CD4-positive, alpha-beta T cell treated with Interleukin-10 for 1 hour (primary cell): ENCODE measurements at places on chromosomes 11 and 22.

GRCh38 chr11:27754035-27755017 is 54.1 kb upstream of the BDNF start:
- no peak for DNase-seq

DNA sequence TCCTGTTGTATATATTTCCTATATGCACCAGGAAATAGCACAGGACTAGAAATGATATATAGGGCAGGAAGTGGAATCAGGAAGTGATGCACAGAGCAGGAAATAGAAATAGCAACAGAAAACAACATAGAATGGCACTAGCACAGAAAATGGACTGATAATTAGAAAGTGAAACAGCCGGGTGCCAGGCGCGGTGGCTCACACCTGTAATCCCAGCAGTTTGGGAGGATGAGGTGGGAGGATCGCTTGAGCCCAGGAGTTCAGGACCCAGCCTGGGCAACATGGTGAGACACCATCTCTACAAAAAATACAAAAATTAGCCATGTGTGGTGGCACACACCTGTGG is 10.0 kb upstream of the RELT start:
- peak; percentile 67 for DNase-seq

- DNase-seq, result no peak
Measured at GRCh38 chr11:20036626-20037335, 123.5 kb downstream of the DBX1 start.

GRCh38 chr11:132490978-132491377 is 1041.3 kb downstream of the OPCML start:
- DNase-seq, result no peak

GRCh38 chr22:44406341-44407170 is 91.5 kb downstream of the RTL6 start:
- DNase-seq, result no peak

- DNase-seq, result no peak
Measured at GRCh38 chr22:37012262-37012904, 6.9 kb downstream of the TST start.

GRCh38 chr22:39946503-39947219 is 13.5 kb upstream of the TMA7B start:
- DNase-seq, result no peak

GRCh38 chr11:61700212-61700611 is 20.0 kb downstream of the DAGLA start:
- no peak for DNase-seq

DNA sequence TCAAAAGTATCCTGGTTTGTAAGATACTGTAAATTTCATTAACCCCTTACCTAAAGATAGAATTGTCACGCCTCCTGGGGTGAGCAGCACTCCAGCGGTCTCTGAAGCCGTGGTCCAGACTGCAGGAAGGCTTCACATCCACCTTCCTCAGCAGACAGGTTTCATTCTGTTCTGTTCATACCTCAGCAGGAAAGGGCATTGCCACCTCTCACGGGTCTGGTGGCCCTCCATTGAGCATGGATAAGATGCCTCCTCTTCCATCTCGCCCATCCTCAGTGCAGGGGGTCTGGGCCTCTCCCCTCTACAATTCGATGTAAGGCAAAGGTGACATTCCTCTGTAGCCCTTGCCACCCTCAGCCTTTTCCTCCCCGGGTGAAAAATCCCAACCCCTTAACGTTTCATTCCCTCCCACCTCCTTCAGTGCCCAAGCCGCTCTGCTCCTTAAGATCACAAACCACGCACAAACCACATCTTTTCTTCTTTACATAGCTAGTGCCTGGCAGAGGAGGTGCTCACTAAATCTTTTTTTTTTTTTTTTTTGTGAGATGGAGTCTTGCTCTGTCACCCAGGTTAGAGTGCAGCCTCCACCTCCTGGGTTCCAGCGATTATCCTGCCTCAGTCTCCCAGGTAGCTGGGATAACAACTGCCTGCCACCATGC is 28.5 kb downstream of the RPUSD4 start:
- DNase-seq, result no peak

- DNase-seq, result peak; percentile 6
Measured at GRCh38 chr11:8219257-8220021, 44.2 kb downstream of the LMO1 start.

GRCh38 chr11:1073851-1074243 is 827 bp upstream of the MUC2 start:
- no peak for DNase-seq

GRCh38 chr11:113073290-113073953 is 112.2 kb downstream of the NCAM1 start:
- no peak for DNase-seq

GRCh38 chr22:46072981-46073682 is 77.2 kb upstream of the PPARA start:
- DNase-seq, result no peak

- no peak for DNase-seq
Measured at GRCh38 chr11:39678996-39679395, 1780.5 kb downstream of the LRRC4C start.

DNA sequence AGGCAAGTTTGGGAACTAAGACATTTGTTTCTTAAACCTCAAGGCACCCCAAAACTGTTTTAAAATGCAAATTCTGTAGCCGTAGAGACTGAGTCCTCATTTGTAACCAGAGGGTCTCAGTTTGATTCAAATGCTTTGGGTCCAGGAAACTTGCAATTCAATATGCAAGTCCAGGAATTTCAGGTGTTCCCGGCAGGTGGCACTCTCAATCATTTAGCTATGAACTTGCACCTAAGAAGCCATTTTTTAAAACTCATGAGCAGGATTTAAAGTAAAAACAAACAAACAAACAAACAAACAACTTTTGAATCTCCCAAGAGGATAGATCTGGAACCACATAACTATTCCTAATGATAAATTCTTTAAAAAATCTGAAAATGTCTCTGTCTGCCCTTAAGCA is 8.7 kb upstream of the ABTB2 start:
- no peak for DNase-seq

- DNase-seq, result no peak
Measured at GRCh38 chr22:48706934-48707762, 1120.5 kb downstream of the BRD1 start.

DNA sequence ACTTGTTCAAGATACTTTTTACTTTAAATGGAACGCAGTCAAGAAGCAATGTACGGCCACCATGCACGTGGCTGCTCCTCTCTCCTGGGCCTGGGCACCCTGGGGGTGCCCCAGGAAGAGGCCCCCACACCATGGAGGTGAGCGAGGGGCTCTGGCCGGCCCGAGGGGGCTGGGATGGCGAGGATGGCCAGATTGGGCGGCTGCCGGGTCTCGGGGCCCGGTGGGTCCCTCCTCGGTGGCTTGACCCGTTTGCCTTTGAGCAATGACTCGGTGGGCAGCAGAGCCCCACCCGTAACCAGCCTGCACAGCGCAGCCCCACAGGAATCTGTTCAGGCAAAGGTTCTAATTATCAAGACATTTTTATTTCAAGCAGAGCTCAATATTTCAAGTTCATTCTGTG is 167.4 kb downstream of the BRD1 start:
- no peak for DNase-seq

GRCh38 chr11:11420899-11421285 is 67.8 kb upstream of the CSNK2A3 start:
- no peak for DNase-seq

DNA sequence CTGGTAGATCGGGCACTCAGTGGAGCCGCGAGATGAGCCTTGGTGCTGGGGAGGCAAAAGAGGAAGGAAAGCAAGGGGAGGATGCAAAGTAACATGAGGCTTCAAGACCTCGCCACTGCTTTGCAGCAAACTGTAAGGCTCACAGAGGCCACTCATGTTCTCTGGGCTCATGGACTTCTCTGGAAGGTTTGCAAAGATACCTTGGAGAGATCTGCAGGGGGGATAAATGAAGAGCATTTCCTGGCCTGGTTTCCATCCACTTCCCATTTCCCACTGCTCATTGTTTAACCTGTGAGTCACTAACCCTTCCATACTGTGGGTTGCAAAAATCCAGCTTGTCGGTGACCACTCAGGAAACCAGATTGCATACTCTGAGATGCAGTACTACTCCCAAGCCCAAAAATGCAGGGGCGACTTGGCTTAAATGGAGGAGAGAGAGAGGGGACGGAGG is 38.5 kb downstream of the OSBP2 start:
- no peak for DNase-seq

DNA sequence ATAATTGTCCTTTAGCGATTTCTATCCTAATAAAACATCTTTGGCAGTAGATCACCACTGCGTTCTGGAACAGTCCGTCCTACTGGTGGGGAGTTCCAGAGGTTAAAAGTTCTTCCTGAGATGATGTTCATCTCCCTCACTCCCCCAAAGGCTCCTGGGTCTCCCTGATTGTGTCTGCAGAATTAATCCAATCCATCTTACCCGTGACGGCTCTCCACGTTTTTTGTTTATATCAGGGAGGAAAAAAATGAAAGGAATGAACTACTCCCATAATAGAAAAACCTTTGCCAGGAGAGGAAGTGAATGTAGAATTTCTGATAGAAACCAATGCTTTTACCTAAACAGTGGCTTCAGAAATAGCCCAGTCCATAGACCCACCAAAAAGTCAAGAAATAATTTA is 81.6 kb downstream of the LARGE1 start:
- DNase-seq, result no peak

DNA sequence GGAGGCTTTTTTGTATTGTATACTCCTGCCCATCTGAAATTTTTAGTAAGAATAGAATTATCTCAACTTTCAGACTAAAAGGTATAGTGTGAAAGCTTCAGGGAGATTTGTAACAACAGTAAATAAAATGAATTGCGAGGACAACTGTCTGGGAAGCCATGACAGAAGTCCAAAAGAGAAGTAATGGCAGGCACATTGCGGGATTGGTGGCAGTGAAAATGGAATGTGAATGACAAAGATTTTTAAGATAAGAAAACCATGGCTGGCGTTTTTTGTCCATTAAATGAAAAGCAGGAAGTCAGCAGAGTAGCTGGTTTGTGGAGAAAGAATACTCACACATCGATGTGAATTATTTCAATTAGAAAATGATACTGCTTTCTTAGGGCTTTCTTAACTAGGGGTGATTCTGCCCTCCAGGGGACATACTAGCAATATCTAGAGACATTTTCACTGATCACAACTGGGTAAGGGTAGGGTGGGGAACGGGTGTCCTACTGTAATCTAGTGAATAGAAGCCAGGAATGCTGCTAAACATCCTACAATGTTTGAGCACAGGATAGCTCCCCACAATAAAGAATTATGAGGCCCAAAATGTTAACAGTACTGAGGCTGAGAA is 1.6 kb downstream of the NPAT start:
- DNase-seq, result peak; percentile 23

DNA sequence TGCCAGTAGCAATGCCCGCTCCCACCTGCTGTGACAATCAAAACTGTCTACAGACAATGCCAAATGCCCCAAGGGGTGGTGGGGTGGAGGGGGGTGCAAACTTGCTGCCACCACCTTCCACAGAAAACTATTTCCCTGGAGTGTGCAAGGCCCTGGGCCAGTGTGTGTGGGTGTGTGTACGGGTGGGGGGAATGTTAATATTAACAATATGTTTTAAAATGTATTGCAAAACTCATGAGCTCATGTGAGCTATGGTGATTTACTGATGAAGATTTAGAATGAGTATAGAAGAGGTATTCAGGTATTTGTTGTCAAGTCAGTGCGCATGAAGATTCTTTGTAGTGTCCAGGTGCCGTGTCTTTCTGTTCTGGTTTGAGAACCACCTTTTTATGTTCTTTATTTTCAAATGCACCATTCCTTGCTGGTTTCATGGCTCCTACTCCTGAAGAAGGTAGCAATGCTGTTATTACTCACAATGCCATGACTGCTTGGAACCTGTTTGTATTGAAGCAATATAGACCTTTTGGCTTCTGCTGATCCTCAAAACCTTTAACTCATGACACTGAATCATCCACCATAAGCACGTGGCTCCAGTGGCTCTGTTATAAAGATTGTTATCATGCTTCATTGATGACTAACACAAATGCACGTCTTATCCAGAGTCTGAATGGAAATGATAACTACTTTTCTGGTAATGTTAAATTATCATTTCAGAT is 29.9 kb upstream of the AQP11 start:
- no peak for DNase-seq

GRCh38 chr11:77064648-77065217 is 2.0 kb upstream of the CAPN5 start:
- no peak for DNase-seq
